ENCODE measurements at places on chromosomes 1 and 21.

GRCh38 chr1:21681426-21681825 is 12.3 kb upstream of the RAP1GAP start:
- no peak for DNase-seq

GRCh38 chr1:55635856-55636255 is 420.7 kb upstream of the USP24 start:
- no peak for DNase-seq

DNA sequence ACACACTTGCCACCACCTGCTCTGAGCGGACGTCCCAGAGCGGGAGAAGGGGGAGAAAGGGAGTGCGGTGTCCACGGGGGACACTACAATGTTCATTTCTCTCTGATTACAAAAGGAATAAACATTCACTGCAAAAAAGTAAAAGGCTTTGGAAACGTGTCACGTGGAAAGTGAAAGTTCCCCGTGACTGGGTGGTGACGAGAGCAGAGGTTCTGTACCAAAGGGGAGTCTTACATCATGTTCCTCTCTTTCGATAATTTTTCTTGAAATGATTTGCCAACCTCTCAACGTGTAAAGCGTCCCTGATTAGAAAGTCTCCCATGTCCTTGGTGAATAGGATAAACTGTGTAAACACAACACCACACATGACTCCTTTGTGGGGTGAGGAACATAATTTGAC is 22.0 kb upstream of the PRDM15 start:
- DNase-seq = no peak

DNA sequence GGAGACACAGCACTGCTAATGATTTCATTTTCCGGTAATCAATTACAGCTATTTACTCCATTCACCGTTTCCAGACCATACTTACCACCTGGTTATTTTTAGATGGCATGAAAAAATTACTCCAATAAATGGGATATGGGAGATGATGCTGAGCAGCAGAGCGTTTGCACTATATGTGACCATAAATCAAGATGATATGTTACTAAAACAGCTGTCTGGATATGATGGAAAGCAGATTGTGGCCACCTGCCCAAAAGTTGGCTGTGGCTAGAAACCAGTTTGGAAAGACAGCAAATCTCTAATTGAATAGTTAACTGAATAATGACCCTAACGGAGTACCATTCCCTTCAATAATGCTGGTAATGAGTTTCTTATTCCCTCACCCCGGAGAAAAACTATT is 22.5 kb upstream of the KCTD3 start:
- DNase-seq = no peak

GRCh38 chr1:180268556-180269075 is 38.6 kb downstream of the LHX4 start:
- no peak for DNase-seq

DNA sequence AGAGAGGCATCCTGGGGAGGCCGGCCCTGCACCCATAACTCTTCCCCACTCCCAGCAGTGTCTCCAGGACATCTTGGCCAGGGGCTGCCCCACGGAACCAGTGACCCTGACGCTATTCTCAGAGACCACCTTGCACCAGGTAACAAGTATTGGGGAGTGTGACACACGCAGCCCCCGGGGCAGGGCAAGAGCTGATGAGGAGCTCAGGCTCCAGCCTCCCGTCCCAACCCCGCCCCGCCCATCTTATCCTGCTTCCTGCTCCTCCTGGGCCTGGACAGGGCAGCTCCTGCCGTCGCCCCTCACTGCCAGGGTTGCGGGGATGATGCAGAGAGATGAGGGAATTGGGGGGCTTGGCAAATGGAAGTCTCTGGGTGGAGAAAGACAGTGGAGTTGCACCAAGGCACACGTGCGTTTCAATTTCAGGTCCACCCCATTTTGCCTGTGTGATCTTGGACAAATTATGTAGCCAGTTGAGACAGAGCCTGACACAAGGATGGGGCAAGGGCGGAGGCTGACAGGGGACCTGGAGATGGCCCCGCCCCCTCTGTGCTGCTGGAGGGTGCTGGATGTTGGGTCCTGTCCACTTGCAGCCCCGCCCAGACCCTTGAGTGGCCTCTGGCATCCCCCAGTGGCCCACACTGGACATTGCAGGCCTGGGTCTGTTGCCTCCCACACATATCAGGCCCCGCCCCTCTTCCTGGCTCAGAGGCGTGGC is 10.7 kb downstream of the CLCNKA start:
- DNase-seq = peak; percentile 66

GRCh38 chr21:40923407-40923806 is 76.4 kb upstream of the DSCAM start:
- DNase-seq = no peak
